Breast epithelium (tissue), 4 donors: ENCODE measurements at places on chromosomes 4 and X. TPM values are rescaled to one million over a fixed set of nuclear protein-coding genes. Genes with fewer than 3 reads are reported as not detected.

- DNase-seq = no peak
Measured at GRCh38 chr4:107319386-107319785, 283.3 kb upstream of the DKK2 start.

DNA sequence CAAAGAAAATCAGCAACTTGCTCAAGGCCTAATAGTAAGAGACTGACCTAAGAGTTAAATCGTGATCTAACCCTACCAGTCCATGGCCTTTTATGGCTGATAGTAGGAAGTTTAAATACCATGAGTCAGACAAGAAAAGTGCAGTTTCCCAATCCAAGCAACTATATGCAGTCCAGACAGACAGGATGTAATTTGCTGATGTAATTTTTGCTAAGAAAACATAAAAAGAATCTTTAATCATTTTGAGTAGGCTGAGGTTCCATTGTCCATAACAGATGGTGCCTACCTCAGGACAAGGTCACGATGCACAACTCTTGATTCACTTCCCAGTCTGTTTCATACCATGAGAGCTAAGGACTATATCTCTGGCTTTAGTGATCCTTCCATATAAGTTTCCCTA lies 317.5 kb upstream of the GRIA3 start:
- DNase-seq = no peak

DNA sequence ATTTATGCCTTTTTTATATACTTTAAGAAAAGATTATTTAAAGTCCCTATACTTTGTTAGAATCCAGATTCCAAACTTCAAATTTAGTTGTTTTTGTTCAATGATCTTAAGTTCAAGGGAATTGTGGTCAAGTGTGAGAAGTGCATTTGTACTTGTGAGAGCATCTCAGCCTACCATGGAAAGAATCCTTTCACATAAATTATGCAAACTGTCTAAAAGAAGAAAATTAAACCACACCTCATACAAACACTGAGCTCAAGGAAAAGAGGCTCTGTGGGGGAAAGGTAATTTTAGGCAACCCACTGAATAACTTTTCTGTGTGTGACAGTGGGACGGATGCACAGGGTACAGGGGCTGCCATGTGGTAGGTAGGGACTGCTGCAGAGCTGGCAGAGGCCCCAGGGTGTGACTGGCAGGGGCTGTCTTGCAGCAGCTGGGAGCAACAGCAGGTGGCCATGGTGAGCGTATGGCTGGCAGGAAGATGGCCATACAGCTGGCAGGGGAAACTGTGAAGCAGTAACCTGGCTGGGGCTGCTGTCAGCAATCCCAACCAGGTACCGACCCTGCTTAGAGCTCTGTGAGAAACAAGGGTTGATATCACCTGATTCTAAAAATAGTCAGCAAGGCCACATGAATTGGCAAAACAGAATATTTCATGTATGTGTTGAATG lies 130.6 kb downstream of the UGT8 start:
- no peak for DNase-seq

DNA sequence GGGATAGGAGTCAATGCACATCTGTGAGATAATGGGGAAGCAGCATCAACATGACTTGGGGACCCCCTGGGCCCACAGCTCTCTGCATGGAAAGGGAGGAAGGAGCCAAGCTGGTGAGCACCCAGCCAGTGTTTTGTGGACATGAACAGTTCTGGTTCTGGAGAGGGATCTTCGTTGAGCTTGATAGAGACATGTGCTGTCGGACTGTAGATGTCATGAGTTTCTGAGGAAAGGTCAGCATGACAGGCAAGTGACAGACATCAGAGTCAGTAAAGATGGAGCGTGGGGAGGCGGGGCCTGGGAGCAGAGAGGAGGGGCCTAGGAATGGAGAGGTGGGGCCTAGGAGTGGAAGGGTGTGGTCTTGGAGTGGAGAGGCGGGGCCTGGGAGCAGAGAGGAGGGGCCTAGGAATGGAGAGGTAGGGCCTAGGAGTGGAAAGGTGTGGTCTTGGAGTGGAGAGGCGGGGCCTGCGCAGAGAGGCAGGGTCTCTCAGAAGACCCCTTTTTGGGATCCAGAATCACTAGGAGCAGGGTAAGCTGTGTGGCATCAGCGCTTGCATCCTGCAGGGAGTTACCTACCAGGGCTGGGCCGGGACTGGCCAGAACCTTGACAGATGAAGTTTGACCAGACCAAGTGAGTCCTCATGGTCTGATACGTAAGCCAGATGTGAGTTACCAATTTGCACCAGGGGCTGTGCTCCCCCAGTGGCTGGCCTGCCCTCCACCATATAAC lies 33.7 kb downstream of the PIGG start:
- DNase-seq = no peak

DNA sequence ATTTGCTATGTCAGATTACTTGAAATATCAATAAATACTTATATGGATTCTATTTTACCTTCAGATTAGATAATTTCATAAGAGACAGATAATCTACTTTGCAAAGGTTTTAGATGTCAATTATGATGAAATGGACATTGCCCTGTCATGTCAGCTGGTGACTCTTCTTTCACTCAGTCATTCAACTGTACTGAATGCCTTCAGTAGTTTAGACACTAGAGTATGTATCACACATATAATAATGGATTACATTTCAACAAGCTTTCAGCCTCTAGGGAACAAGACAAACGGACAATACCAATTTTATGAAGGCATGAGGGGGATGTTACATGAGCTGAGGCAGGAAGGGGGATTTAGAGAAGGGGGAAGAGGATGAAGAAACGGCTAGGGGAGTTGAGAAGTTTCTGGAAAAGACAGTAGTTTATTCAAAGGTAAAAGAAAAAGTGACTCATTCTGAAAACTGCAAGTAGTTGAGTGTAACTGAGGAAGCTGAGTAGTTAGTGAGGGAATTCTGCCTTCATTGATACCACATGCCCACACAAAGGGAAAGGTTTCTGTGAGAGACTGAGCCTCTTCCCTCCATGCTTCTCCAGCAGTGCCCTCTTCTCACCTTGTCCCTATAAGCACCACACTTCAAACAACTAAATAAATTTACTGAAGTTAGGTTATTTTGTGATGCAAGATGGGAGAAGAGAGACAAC lies 25.7 kb downstream of the SLC9B2 start:
- DNase-seq = no peak

DNA sequence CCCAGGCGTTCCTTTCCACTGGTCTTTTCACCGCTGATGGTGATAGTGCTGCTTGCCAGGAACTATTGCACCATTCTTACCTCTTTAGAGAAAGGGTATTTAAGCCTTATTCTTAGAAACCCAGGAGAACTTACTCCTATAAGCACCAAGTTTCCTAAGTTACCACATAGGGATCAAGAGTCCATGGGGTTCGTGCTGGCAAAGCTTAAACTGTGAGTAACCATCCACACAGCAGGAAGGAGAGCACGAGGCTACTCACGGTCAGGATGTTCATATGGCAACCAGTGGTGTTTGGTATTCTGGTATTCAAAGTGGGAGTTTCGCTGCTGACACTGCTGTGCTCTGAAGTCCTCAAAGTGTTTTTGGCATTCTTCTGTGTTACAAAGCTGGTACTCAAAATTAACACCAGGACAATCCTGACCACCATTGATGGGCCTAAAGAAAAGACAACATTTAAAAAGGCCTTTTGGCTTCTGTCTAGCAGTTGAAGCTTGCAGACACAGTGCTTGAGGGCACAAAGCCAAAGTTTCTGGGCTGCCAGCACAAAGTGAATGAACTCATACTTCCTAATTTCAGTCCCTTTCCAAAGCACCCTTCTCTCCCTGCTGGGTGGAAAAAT lies 256.9 kb downstream of the ADAMTS3 start:
- DNase-seq = no peak

Gene ARL9
- total RNA-seq = not detected

- no peak for DNase-seq
Measured at GRCh38 chr4:41430792-41431191, 107.2 kb upstream of the LIMCH1 start.

DNA sequence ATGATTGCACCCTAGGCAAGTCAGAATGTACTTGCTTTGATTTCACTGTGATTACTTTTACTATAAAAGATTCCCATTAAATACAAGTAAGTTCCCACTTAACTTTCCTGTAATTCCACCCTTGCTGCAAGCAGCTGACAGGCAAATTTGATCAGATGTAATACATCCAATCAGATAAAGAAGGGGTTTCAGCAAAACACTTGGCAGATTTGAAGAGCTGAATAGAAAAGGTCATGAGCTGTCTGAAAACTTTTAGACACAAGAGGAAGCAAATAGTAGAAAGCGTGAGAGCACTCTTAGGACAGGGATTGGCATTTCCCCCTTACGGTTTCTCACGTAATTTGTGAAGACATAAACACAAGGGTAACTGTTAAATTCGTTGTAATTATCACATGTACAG lies 22.8 kb downstream of the HSD17B13 start:
- DNase-seq = no peak

- no peak for DNase-seq
Measured at GRCh38 chrX:134368126-134368525, 91.8 kb upstream of the HPRT1 start.

DNA sequence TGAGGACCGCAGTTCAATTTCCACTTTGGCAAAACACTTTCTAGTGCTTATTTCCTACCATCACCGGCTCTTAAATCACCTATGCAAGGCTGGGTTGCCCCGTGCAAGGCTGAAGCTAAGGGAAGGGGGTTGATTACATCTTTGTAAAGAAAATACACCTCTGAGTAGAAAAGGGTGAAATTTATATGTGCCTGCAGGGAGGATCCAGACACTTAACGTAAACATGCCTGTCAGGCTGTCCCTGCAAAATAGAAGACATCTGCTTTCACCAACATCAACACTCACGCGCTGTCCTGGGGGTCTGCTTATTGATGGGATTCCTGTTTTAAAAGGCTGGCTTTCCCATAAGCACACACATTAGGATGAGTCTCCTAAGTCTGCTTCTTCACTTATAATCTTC lies 92.0 kb downstream of the PRKX start:
- no peak for DNase-seq

- DNase-seq = no peak
Measured at GRCh38 chrX:125089761-125090445, 229.8 kb upstream of the TEX13C start.

Gene DOCK11
- total RNA-seq = 25.3 TPM

Gene SUPT20HL1
- not detected for total RNA-seq

Gene ADH1A
- 2.3 TPM for total RNA-seq

GRCh38 chr4:93317057-93317456 lies 511.5 kb upstream of the ATOH1 start:
- DNase-seq = no peak

GRCh38 chrX:40877887-40878286 lies 142.5 kb upstream of the MED14 start:
- DNase-seq = no peak

DNA sequence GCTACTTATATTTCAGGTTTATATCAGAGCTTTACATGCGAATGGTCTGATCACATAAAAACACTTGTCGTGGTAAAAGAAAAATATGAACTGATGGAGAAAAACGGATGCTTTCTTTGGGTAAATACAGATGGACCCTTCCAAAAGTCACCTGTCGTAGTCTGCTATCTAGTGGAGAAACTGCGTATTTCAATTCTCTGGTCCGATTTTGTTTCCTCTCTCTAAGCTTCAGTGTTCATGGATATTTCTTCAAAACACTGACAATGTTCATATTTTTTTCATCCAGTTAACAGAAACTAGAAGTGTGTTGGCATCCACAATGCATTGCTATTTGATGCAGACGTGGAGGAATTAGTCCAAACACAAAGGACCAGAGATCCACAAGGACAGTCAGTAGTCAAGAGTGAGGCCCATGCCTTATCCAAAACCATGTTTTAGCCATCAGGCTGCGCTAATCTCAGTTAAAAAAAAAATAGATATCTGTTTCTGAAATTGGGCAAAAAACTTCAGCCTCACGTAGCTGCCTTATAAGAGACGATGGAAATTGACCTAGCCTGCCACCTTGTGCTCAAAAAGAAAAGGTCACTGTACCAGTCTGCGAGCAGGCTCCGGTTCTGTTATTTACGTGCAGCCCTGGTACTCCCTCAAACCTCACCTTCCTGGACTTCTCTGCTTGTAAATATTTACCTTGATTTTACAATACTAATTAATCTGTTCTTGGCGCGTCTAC lies 16.0 kb downstream of the MEPE start:
- no peak for DNase-seq

Gene GPR119
- not detected for total RNA-seq

Gene PORCN
- 17.0 TPM for total RNA-seq
